ENCODE measurements at places on chromosomes 4 and X.

DNA sequence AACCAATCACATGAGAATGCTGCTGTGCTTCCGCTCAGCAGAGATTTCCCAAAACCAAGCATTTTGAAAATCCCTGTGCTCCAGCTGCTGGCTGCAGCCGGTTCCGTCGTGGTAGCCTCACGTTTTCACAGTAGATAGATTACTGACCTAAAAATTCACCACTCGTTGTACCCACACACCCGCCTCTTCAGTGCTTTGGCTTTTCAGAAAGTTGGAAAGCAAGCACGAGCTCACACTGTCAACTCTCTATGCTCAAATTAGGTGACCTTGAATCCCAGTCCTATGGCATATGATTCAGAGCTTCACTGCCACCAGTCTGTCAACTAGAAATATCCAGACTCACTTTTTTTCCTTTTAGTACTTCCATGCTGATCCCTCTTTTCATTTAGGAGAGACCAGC, 168.9 kb downstream of the DCTD start:
- DNase-seq: no peak

- no peak for DNase-seq
Measured at GRCh38 chr4:161466316-161466715, 697.5 kb downstream of the FSTL5 start.

- no peak for DNase-seq
Measured at GRCh38 chrX:133405498-133406185, 9.6 kb downstream of the GPC4 start.

DNA sequence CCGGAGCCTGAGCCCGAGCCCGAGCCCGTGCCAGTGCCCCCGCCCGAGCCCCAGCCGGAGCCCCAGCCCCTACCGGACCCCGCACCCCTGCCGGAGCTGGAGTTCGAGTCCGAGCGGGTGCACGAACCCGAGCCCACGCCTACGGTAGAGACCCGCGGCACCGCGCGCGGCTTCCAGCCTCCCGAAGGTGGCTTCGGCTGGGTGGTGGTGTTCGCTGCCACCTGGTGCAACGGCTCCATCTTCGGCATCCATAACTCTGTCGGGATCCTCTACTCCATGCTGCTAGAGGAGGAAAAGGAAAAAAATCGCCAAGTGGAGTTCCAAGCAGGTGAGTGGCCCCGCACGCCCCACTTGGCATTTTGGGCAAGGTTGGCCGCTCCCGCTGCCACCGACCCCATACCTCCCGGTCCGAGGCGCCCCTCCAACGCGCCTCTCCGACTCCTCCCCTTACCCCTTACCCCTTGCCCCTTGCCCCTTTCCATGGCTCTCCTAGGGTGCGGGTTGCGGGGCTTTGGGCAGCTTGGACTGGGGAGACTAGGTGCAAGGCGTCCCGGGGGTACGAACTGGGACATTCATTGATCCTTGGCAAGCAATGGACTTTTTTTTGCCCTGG, 553 bp downstream of the SLC16A2 start:
- DNase-seq: no peak

- peak; percentile 64 for DNase-seq
Measured at GRCh38 chrX:20527558-20528011, 260.9 kb upstream of the RPS6KA3 start.

DNA sequence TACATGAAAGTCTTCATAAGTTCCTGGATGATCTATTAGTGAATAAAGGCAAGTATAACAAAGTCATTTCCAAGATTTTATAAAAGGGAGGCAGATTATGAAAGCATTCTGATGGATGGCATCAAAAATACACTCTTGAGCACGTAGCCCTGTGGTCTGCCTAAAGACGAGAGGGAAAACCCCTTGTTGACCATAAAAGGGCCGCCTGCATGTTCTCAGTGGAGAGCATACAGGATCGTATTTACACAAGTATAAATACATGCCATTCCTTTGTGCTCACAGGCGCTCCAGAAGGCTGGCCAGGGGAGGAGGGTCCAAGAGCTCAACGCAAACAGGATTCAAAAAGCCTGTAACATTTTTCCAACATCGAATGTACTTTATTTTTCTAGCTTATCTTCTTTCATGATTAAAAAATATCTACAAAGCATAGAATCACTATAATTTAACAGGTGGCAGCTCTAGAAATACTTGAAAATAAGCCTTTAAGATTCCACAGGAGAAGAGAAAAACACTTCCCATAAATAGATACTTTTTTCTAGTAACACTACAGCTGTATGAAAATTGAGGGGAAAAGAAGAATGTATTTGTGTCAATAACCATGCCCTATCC, 29.6 kb downstream of the PDGFC start:
- DNase-seq: no peak

DNA sequence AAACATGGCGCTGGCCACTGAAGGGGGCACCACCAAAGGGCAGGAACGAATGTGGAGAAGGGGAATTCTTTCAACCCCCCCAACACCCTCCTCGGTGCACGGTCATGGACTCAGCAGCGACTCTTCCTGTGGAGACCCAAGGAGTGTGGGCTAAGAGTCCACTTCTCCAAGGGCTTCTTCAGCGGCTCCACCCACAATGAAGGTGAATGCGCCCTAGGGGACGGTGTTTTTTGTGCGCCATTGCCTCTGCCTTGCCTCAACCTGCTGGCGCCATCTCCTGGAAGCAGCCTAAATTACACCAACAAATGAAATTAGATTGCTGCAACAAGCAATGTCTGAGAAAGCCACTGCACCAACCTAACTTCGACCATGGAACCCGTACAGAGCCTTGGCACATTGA, 169.2 kb upstream of the MAGEB18 start:
- peak; percentile 10 for DNase-seq

DNA sequence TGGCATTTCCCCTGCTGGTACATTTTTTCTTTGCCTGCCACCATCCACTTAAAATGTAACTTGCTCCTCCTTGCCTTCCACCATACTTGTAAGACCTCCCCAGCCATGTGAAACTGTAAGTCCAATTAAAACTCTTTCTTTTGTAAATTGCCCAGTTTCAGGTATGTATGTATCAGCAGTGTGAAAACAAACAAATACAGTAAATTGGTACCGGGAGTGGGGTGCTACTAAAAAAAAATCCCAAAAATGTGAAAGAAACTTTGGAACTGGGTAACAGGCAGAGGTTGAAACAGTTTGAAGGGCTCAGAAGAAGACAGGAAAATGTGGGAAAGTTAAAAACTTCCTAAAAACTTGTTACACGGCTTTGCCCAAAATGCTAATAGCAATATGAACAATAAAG, 16.3 kb downstream of the ARHGEF9 start:
- DNase-seq: no peak

GRCh38 chrX:67574696-67575095, 30.9 kb downstream of the AR start:
- DNase-seq: no peak

- DNase-seq: no peak
Measured at GRCh38 chr4:112318239-112319142, 21.3 kb downstream of the ALPK1 start.

GRCh38 chr4:138269175-138269574, 27.0 kb upstream of the SLC7A11 start:
- no peak for DNase-seq

GRCh38 chr4:118338518-118338917, 14.3 kb downstream of the PRSS12 start:
- DNase-seq: no peak

DNA sequence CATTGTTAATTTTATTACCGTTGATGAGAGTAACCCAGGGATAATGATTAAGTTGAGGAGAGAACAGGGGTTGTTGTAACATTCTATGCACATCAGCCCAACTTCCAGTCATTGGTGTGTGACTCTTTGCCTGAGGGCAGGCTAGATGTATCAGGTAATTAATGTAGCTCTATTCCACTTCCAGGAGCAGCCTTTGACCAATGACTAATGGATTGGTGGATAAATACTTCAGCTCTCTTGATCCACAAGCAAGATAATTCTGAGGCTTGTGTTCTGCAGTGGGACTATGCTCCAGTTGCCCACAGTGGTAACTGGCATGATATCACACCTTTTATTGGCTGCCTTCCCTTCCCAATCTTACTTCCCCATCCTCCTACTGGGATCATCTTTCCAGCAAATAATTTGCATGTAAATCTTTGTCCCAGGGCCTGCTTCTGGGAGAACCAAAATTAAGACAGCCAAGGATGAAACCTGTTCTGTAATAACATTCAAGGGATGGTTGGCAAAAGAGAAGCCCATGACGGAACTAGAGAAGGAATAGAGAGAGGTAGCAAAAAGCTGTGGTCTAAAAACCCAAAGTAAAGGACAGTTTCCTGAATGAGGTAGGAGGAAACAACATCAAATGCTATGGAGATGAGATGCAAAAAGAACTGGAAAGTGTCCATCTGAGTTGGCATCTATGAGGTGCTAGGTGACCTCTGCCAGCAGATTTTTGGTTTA, 241.4 kb upstream of the RPS6KA3 start:
- no peak for DNase-seq

DNA sequence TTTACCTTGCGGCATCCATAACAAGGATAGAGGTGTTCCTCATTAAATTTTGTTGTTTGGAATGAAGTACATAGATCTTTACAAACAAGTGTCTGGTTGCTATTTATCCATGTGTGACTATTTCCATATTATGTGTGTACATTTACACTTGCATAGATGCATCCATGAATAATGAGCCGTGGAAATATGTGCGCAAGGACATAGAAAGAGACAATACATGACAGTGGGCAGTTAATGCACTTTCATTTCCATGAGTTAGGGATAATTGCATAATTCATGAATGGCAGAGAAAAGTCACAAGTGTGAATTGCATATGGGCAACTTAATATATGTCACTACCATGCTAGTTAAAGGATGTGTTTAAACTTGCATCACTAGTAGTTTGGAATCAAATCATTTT, 338.2 kb upstream of the PITX2 start:
- DNase-seq: no peak

DNA sequence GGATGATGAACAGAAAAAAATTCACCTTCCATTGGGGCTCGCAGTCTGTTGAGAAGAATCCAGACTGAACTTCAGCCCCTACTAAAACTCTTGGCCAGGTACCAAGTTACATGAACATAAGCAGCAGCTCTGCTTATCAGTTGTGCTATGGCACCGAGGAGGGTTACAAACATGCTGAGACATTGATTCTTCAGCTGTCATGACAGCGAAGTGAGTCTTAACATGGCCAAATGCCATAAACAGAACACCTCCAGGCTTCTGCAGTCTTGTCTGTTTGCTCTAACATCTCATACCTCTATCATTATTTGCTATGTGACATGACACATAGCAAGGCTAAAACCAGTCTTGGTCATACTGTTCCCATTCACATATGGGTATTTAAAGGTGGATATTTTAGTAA, 521.5 kb downstream of the GRID2 start:
- no peak for DNase-seq

DNA sequence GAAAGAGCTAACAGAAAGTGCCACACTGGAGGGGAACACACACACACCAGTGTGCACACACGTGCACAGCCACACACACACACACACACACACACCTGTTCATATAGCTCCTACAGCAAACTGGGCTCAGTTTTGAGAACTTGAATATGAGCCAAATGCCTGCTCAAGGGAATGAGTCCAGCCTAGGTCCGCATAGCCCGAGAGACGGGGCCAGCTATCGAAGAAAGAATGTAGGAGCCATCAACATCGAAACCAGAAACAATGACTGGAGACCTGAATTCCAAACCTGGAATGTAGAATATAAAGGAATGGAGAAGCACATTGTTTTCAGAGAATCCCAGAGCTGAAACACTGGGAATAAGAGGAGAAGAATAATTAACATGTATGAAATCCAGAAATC, 37.6 kb upstream of the ERVMER34-1 start:
- DNase-seq: no peak

GRCh38 chr4:154691229-154691628, 52.6 kb upstream of the LRAT start:
- no peak for DNase-seq

DNA sequence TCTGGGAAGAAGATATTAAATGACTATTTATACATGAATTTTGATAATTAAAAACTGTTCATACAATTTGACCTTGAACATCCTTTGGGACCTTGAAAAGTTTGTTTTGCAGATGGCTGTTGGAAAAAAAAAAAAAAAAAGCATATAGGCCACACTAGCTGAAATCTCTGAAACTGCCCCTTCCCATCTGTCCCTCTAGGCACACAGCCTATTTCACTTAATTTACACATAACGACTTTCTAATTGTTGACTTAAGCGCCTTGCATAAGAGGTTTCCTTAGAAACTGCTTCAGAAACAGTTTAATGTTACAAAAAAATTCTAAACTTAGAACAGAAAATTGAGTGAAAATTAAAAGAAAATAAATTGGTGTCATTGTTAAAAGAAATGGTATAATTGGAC, 131.0 kb downstream of the COX18 start:
- no peak for DNase-seq

GRCh38 chr4:94410678-94411206, 41.0 kb upstream of the PDLIM5 start:
- no peak for DNase-seq

GRCh38 chr4:95910749-95911148, 70.9 kb downstream of the PDHA2 start:
- DNase-seq: no peak

GRCh38 chr4:174069848-174070330, 213.6 kb downstream of the FBXO8 start:
- no peak for DNase-seq

- no peak for DNase-seq
Measured at GRCh38 chr4:148790691-148791090, 348.5 kb upstream of the NR3C2 start.

DNA sequence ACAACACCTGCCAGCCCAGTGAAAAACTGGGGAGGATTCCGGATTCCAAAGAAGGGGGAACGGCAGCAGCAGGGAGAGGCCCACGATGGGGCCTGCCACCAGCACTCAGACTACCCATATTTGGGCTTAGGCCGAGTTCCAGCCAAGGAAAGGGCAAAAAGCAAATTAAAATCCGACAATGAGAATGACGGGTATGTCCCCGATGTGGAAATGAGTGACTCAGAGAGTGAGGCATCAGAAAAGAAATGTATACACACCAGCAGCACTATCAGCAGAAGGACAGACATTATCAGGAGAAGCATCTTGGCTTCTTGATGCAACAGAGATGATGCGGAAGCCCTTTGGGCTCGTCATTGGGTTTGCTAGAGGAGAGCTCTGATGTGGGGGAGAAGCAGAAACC, 62.4 kb downstream of the JADE1 start:
- no peak for DNase-seq

- DNase-seq: no peak
Measured at GRCh38 chr4:23828779-23829178, 61.1 kb downstream of the PPARGC1A start.

DNA sequence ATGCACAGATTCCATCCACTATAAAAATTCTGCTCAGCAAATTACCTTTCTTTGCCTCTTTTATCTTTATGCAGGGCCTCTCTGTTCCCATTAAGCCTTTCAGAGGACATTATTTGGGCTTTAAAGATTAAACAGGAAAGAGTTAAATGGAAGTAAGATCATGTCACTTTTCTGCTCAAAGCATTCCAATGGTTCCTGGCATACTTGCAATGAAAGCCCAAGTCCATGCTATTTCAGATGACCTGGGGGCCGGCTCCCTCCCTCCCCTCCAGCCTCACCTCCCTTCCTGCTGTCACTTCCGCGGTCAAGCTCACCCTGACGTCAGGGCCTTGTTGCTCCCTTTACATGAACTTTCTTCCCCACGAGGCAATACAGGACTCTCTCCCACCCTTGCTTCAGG, 125.5 kb downstream of the C4orf51 start:
- no peak for DNase-seq
